CMK (cell line): ENCODE measurements at places on chromosomes 2 and 18.

- DNase-seq = no peak
These were observed 52.6 kb upstream of the RAB27B start for GRCh38 chr18:54775686-54776085.

DNA sequence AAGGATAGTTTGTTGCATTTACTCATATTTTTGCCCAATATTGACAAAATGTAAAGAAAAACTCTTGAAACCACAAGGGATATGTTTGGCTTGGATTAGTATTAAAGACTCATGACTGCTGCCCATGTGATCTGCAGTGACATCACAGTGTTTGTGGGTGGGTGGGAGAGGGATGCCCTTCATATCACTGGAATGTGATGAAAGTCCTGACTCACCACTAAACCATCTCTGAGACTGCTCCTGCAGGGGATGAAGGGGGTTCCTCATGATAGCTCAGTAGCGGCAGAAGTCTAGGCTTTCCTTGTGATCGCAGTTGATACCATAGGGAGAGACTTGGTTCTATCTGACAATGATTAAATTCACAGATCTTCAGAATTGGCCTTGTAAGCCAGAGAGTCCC, 451.2 kb downstream of the CNTNAP5 start:
- no peak for DNase-seq

GRCh38 chr2:241935774-241936173, 66.2 kb downstream of the RTP5 start:
- DNase-seq = no peak

DNA sequence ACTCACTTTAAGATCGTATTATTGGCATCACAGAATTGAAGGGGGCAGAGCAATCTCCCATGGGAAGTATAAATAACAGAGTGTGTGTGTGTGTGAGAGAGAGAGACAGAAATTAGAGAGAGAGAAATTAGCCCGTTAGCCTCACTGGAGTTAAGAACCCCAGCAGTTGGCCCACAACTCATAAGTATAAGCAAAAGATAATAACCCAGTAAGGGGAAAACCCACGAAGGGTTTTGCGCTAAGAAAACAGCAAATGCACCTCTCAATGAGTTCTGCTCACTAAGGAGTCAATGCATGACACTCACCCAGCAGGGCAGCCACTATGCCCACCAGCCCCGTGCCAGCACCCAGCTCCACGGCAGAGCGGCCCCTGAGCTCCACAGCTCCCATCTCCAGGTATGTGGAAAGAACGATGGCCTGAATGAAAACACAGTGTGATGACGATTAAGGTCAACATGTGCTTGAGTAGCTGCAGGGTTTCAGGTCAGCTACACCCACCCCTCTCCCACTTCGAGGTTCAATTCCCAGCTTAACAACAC, 3.6 kb downstream of the METTL21A start:
- no peak for DNase-seq

GRCh38 chr2:214322662-214323061, 88.2 kb upstream of the VWC2L start:
- DNase-seq = no peak

GRCh38 chr2:68404164-68404563, 39.1 kb downstream of the PLEK start:
- no peak for DNase-seq

GRCh38 chr18:79516441-79516931, 120.8 kb downstream of the NFATC1 start:
- DNase-seq = no peak

GRCh38 chr2:108829578-108830310, 43.2 kb downstream of the CCDC138 start:
- DNase-seq = no peak

GRCh38 chr2:79564065-79564464, 51.2 kb downstream of the CTNNA2 start:
- no peak for DNase-seq

- DNase-seq = no peak
These were observed 345.8 kb downstream of the SOCS6 start for GRCh38 chr18:70634576-70635147.

DNA sequence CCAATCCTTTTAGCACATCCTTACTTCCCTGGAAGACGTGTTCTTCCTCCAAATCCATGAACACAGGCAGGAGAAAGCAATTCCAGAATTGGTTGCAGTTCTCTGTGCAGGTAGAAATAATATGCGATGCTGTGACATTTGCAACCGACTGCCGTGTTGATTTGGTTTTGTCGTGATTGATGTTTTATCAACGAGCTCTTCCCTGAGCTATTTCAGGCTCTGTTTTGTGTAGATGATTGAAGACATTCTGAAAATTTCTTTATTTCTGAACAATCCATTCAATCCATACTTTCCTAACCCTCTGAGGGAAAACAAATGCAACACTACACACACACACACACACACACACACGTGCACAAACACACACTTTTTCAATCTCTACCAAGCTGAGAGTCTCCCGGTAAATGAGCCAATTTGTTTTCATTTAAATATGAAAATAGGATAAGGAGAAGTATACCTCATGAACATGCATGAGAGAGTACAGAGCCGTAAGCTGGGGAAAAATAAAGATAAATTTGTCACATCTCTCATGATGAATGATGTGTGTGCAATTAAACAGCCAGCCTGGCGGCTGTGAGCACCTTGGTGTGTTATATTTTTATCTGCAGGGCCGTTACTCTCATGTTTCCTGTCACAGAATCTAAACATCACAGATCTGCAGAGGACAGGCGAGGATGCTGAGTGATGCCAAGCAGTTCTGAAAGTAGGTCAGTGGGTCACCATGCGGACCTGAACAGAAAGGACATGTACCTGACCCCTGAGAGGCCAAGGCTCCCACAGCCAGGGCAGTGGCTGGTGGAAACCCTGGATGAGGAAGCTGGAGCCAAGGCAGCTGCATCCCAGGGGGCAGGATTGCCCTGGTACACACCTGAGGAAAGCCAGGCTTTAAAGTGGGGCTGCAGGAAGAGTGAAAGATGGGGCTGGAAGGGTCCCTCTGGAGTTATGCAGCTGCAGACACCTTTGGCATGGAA, 64.8 kb downstream of the PDCL3 start:
- no peak for DNase-seq

GRCh38 chr18:48607056-48607984, 68.5 kb downstream of the CTIF start:
- no peak for DNase-seq

- DNase-seq = no peak
These were observed 150.3 kb downstream of the UBR3 start for GRCh38 chr2:169977530-169977929.

- DNase-seq = no peak
These were observed 2.8 kb downstream of the GAREM2 start for GRCh38 chr2:26175466-26176278.
